ENCODE measurements at places on chromosomes 16 and 17.

- peak; percentile 81 for DNase-seq
Observed at GRCh38 chr17:63950940-63951907, 19.1 kb upstream of the CD79B start.

- DNase-seq: no peak
Observed at GRCh38 chr17:81049973-81050551, 15.1 kb downstream of the BAIAP2 start.

DNA sequence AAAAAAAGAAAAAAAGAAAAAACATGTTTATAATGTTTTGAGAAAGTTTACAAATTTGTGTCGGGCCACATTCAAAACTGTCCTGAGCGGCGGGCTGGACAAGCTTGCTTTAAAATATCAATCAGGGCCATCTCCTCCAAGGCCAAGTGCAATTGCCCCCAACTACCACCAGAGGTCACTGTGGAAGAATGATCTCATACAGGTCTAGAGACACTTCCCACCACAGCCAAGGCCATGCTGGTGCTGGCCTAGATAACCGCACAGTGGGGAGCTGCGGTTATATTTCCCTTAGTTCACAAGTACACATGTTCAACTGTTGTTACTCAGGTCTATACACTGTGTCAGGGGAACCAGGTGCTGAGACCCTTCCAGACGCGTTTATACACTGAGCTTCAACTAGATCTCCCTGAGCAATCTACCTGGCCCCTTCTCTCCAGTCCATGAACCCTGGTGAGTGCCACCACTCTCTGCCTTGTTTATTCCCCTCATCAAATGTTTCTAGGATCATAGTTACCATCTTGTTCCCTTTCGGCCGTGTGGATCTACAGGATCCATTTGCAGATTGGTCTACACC lies 83.8 kb upstream of the CCL2 start:
- peak; percentile 76 for DNase-seq

DNA sequence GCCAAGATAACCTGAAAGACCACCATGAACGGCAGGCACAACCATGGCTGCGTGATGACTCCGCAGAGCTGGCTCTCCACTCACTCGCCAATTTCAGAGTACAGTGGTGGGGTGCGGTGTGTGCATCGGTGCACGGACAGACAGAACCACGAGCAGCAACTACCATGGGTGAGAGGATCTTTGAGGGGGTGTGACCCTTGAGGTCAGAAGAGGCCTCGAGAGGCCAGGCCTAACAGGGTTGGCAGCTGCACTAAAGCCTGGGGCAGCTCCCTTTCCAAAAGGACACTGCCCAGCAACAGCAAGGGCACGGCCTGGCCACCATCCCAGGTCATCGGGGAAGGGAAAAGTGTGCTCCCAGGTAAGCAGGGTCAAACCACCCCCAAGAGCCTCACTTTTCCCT lies 1.9 kb upstream of the ECI1 start:
- DNase-seq: no peak

DNA sequence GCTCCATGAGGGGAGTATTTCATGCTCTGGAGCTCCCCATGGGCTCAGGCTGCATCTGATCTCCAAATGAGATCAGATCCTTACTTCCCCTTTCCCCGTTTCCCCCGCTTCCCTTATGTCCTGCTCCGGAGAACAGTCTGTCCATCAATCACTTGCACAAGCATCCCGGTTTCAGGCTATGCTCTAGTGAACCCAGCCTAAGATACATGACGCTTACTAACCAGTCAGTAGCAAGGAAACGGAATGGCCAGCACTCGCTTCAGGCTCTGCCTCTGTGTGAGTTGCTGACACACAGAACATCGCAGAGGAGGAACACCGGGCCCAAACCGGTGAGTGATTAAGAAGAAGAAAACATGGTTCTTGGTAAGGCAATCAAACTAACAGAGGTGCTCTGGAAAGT lies 9.4 kb upstream of the ATP5MC1 start:
- DNase-seq: no peak

GRCh38 chr17:61416540-61417363 lies 17.1 kb downstream of the TBX2 start:
- DNase-seq: peak; percentile 93

DNA sequence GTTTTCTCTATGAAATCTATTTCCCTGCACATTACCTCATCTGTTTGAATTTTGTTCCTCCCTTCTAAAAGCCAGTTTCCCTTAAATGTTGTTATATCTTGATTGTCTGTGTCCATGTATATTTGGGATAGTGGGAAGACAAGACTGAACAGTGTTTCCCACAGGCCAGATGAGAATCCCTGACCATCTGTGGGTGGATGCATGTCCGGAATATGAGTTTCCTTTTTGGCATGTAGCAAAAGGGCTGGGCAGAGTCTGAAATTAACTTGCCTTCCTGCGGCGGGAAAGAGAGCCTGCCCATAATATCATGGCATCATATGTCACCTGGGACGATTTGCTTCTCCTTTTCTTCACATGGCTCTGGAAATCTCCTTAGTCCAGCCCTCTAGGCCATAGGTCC lies 385.8 kb upstream of the MAF start:
- DNase-seq: no peak

DNA sequence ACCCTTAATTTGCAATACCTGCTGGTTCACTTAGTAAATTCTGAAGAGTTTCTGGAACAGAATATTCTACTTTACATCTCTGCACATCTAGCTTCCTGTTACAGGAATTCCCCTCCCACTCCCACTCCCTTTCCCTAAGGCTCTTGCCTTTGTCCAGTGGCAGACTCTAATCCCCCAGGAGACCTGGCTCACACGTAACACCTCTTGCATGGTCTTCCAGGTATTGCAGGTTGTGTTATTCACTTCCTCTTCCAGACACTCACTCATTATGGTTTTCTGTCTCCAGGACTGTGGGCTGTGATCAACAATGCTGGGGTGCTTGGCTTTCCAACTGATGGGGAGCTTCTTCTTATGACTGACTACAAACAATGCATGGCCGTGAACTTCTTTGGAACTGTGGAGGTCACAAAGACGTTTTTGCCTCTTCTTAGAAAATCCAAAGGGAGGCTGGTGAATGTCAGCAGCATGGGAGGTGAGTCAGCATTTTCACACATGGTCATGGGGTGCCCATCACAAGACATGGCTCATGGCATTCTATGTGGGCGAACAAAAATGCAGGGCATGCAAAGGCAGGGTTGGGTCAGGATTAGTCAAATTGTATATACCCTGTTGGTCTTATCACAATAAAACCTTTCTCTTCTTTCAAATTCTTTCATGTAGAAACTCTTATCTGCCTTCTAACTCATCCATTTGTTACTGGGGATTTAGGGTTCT lies 35.8 kb downstream of the HSD17B2 start:
- DNase-seq: no peak

- DNase-seq: no peak
Observed at GRCh38 chr16:52492789-52493357, 54.1 kb downstream of the TOX3 start.

- DNase-seq: peak; percentile 13
Observed at GRCh38 chr17:57999496-58000017, 7.5 kb downstream of the SRSF1 start.

DNA sequence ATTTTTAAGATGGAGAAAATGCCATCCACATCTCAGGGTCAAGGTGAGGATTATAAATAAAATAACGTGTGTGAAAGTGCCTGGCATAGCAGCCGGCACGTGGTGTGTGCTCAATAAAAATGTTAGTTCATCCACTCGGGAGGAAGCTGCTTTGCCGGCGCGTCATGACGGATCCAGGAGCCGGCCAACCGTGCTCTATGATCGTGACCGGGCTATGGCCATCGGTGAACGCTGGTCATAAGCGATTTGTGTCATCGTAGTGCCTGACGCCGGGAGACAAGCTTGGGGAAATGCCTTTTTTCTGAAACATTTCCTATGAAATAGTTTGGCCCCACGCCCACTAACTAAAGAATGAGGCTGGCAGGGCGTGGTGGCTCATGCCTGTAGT lies 74.0 kb downstream of the CMC2 start:
- no peak for DNase-seq

DNA sequence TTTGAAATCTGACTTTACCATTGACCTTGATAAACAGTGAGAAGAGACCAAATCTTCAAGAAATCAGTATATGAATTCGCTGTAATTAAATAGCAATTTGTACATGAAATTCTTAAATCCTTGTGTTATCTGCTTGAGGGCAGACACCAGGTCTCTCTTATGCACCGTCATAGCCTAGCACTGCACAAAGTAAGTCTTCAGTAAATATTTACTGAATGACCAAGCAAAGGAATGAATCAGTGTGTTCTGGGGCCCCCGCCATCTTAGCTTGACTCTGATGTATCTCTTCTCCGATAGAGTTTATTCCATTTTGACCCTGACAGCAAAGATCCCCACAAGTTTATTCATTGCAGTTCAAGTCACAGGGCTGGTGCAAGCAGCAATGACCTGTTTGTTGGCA lies 328.0 kb downstream of the TMEM114 start:
- DNase-seq: no peak

GRCh38 chr16:57607676-57608461 lies 20.6 kb upstream of the ADGRG1 start:
- no peak for DNase-seq

- peak; percentile 2 for DNase-seq
Observed at GRCh38 chr17:38693700-38694329, 11.3 kb upstream of the MLLT6 start.

- no peak for DNase-seq
Observed at GRCh38 chr16:10997485-10997884, 53.1 kb downstream of the CLEC16A start.

DNA sequence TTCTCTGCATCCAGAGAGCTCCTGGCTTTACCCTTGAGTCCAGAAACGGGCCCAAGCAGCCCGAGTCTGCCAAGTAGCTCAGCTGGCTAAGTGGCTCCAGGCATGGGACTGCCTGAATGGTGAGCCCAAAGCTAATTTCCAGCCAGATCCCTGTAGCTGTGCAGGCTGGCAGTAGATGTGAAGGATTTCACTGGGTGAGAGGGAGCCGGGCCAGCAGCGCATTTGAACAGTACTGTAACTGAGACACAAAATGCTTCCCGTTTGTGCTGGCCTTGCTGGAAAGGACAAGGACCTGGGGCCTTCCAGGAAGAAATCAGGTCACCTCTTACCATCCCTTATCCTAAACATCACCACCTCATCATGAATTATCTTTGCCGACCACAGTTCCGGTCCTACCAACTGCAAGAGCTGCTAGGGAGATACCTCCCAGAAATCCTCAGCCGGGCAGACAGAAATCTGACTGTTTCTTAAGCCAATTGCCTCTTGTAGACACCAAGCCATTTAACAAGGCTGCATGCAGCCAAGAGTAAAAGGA lies 3.7 kb downstream of the TIMP2 start:
- no peak for DNase-seq

DNA sequence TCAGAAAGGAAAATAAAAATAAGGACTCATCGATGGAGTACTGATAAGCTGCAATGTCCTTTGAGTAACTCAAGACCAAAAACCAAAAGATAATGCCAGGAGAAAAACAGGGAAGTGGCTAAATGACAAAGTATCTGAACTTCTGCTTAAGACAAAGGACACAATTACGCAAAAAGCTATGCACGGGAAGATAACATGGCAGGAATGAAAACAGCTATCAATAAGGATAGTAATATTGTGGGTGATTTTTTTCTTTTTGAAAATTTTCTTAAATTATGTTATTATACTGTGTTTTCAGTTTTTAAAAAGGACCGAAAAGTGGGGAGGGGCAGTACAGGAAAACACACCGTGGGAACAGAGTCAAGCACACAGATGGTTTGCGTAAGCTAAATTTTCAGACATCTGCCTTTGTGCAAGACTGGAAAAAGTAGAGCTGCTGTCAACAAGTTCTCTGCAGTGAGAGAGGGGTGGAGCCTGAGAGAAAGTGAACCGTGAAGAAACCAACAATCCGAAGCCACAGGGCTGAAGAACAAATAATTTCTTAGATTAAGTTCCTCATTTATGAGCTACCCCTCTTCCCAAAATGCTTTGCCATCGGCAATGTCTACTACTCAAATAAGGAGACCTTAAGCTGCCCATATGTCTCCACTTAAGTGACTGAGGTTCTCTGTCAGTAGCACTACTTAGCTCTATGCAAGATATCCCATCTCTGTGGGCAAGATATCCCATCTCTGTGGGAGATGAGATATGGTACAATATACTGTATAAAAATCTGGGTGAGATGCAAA lies 99.9 kb upstream of the CORO6 start:
- DNase-seq: no peak

- peak; percentile 66 for DNase-seq
Observed at GRCh38 chr17:67322042-67322787, 44.2 kb downstream of the PSMD12 start.

DNA sequence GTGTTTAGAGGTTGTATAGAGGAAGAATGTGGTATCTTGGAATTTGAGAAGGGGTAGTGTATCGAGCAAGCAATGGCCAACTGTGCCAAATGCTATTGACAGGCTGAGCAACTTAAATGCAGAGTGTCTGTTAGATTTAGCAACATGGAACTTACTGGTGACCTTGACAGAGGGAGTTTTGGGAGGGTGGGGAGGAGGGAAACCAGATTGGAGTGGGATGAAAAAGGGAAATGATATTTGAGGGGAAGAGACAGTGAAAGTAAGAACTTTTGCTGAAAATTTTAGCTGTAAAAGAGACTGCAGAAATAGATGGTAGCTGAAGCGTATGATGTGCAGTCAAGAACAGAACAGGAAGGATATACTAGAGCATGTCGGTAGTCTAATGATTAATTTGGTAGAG lies 1.1 kb downstream of the LRRC36 start:
- no peak for DNase-seq

DNA sequence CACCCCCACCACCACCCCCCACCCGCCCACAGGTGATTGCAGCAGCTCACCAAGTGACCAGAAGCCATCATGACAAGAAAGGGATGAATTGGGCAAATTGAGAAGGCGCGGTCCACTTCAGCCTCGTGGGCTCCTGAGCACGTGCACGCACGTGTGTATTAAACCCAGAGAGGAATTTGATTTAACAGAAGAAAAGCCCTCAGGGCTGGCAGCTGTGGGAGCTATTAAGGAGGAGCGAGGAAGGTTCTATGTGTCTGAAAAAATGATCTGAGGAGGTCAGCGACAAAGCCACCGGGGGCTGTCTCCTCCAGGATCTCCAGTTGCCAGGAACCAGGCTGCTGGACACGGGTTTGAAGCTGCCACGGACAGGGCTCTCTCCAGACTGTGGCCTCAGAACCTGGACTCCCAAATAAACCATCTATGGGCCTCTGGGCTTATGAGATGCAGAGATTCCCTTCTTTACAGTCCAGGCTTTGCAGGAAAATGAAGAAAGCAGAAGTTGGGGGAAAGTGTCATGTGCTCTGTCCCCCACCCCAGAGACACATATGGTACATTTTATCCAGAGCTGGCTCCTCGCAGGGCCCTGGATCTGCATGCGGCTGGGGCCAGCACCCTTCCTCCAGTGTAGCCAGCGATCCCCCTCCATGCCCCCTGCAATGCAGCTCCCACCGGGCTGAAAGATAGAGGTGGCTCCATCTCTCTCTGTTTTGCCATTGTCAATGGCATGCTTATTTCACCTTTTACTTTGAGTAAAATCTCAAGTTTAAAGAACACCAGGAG lies 219.7 kb upstream of the RPL38 start:
- DNase-seq: no peak

Measured in iPS-NIHi11 (cell line).